Stimulated activated CD8-positive, alpha-beta memory T cell treated with anti-CD3 and anti-CD28 coated beads, Interleukin-2, amount 100 ng/mL, for 1 hour (primary cell): ENCODE measurements at places on chromosomes 4 and X.

GRCh38 chr4:4492161-4492847 is 49.5 kb downstream of the STX18 start:
- no peak for DNase-seq

DNA sequence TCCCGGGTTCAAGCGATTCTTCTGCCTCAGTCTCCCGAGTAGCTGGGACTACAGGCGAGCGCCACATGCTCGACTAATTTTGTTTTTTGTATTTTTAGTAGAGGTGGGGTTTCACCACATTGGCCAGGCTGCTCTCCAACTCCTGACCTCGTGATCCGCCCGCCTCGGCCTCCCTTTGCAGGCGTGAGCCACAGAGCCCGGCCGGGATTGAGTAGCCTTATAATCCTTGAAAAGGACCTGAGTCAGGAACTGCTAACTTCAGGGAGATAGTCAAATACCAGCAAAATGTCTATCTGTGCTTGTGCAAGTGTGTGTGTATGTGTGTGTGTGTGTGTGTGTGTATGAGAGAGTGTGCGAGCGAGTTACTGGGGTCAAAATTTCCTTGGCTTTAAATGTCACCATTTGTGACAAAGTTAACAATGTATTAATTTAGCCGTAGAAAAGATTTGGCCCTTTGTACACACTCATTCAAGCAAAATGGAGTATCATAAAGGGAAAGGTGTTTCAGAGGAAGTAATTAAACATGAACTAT is 1.8 kb upstream of the KDM6A start:
- no peak for DNase-seq

DNA sequence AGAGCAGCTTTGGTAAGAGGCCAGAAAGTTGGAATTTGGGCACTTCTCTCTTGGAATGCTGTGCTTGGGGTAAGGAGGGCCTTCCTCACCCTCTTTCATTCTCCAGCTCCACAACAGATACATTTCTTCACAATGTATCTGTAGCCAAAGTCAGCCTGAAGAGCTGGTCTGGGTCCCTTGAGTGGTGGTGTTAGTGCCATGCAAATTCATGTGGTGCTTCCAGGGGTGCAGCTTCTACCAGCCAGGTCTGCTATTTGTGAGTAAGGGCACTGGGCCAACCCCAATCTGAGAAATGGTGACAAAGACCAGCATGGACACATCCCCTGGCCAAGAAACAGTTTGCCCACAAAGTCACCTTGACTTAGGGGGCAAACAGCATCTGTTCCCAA is 17.8 kb downstream of the AMER1 start:
- no peak for DNase-seq

DNA sequence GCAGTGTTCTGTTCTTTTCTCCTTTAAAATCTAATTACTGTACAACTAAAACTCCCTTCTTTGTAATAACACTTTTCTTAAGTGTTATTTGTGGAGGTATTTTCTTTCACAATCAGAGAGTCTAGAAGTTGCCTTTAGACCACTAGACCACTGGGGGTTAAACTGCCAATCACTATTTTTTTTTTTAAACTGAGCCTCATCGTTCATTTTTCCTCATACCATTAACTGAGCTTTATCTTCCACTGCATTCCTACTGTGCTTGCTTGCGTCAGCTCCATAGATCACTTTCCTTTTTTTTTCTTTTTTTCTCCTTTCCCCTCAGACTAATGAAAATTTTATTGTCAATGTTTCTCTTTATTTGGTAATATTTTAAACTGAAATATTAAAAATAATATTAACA is 310.6 kb downstream of the PDHA2 start:
- DNase-seq = no peak
